Gastrocnemius medialis (tissue), 4 donors: ENCODE measurements at places on chromosomes 4 and X. TPM values are rescaled to one million over a fixed set of nuclear protein-coding genes. Genes with fewer than 3 reads are reported as not detected.

RAB40AL gene
- total RNA-seq = not detected

GRCh38 chr4:107349732-107350131 lies 313.6 kb upstream of the DKK2 start:
- no peak for DNase-seq
- H3K27ac ChIP-seq = no peak overlapping the region
- H3K4me1 ChIP-seq = no peaks in the 10 kb centered on the region
- no peaks in the 10 kb centered on the region for H3K36me3 ChIP-seq
- H3K27me3 ChIP-seq = no peaks in the 10 kb centered on the region
- H3K4me3 ChIP-seq = no peak overlapping the region

- no peaks in the 10 kb centered on the region for H3K36me3 ChIP-seq
- no peaks in the 10 kb centered on the region for H3K4me1 ChIP-seq
- H3K27me3 ChIP-seq = no peaks in the 10 kb centered on the region
- no peak overlapping the region for H3K4me3 ChIP-seq
Measured at GRCh38 chr4:96525898-96526297, 686.0 kb downstream of the PDHA2 start.

RBMXL3 gene
- not detected for total RNA-seq

DNA sequence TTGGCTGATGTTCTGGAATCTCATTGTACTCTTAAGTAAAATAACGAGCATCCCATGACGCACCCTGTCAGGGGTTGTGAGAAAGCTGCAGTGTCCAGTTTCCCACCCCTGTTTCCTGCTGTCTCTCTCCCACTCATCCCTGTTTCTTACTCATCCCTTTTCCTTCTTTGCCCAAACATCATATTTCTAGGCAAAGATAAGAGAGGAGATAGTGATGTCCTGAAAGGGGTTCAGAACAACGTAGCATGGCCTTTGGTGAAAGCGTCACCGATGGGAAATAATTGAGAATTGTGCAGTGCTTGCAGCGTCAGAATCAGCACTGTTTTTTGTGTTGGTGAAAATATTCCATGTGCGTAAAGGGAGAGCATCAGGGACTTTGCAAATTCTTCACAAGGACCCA lies 23.5 kb upstream of the TMEM165 start:
- H3K36me3 ChIP-seq = no peaks in the 10 kb centered on the region
- no peak overlapping the region for H3K27ac ChIP-seq
- no peaks in the 10 kb centered on the region for H3K4me1 ChIP-seq

KLHL4 gene
- 0.25 TPM for total RNA-seq

ARHGEF6 gene
- 15.0 TPM for total RNA-seq
